Smooth muscle cell of the umbilical artery (primary cell): ENCODE measurements at places on chromosomes 16 and 17. TPM values are rescaled to one million over a fixed set of nuclear protein-coding genes. Genes with fewer than 3 reads are reported as not detected.

Gene ZP2
- not detected in 2 replicates for total RNA-seq

Gene SECTM1
- total RNA-seq: 1.2 TPM in 1 of 2 replicates, not detected in the other

Gene MYO19
- 35.0 and 51.9 TPM in 2 replicates for total RNA-seq

Gene SLC13A2
- total RNA-seq: not detected in 2 replicates

Gene SLC25A10
- 8.0 and 10.5 TPM in 2 replicates for total RNA-seq
